ENCODE measurements at places on chromosomes 16 and 17.

DNA sequence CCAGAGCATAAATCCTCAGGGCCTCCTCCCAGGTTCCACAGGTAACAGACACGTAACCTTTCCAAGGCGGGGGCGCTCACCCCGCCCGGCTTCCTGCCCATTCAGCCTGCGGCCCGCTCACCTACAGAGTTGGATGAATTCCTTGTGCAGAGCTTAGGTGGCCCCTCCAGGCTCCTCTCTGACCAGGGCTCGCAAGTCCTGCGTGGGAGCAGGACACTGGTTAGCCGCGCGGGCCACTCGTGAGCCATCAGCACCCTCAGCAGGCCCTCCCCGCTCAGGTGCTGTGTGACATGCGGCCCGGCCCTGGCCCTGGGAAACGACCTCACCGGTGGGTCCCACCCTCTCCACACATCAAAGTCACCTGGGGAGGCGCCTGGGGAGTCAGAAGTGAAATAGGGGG is 528 bp downstream of the TERB1 start:
- DNase-seq = no peak

DNA sequence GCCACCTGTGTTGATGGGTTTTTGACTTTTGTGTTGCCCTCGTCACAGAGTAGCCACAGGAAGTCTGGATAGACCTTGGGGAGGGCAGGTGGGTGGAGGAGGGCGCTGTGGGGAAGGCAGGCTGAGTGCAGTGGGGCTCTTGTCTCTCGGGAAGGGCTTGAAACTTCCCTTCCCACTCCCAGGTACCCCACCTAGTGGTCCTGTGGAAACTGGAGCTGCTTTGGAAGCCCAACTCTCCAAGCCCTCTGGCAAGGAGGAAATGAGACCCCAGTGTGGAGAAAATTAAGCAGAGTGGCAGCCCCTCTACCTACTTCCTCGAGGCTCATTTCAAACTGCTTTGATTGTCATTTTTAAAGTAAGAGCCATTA is 9.2 kb downstream of the CA5A start:
- no peak for DNase-seq

DNA sequence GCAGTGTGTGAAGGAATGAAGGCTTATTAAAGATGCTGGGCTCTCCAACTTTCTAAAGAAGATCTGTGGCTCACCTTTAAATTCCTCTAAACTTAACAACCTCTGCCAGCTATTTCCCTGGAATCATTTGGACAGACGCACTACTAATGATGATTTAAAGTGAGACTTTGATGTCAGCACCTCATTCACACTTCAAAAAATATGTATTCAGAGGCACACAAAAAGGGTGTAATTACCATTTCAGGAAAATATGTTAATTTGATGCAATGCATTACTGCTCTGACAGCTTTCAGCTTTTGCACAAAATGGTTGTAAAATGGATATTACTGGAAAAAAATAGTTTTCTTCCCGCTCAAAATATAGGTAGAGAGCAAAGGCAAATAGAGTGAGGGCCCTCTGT is 423.9 kb upstream of the ASIC2 start:
- no peak for DNase-seq

DNA sequence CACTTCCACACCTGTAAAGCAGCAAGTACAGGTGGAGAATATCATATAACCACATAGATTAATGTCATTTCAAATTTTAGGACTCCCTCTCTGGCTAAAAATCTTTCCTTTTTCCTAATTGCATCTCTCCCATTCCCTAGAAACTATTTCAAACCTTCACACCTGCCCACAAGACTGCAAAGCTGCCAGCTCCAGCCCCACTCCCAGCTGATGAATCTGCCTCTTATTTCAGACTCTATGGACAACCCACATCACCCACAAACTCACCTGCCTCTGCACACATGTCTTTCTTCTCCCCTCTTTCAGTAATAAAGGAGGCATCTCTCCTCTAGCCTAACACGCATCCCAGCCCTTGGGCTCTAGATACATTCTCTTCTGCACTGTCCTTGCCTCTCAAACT is 315.1 kb downstream of the GRIN2A start:
- no peak for DNase-seq

DNA sequence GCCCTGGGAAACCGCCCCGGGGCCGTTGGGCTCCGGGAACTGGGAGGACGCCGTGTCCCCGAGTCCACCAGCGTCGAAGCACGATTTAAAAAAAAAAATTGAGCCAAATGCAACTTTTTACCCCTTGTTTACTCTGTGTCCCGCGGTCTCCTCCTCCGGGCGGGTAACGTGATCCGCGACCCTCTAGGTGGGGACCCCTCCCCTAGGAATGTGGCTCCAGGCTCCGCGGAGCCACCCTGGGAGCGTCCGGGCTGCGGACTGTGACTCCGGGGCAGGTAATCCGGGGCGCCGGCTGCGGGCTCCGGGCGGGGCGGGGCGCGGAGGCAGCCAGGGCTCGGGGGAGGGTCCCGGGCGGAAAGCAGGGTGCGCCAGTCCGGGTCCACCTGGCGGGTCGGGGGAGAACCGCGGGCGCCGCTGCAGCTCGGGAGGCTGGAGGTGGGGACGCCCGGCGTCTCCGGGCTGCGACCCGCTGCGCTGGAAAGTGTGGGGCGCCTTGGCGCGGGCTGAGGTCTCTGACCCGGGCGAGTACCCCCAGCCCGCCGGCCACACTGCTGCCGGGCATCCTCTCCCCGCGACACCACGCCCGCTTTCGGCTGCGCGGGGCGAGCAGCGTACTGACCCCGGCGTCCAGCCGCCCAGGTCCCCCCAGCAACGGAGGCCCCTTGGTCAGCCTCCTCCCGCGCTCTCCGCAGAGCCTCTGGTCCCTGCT is 852 bp upstream of the HELZ start:
- no peak for DNase-seq

GRCh38 chr16:58157951-58158540 is 28.9 kb upstream of the CFAP20 start:
- no peak for DNase-seq

DNA sequence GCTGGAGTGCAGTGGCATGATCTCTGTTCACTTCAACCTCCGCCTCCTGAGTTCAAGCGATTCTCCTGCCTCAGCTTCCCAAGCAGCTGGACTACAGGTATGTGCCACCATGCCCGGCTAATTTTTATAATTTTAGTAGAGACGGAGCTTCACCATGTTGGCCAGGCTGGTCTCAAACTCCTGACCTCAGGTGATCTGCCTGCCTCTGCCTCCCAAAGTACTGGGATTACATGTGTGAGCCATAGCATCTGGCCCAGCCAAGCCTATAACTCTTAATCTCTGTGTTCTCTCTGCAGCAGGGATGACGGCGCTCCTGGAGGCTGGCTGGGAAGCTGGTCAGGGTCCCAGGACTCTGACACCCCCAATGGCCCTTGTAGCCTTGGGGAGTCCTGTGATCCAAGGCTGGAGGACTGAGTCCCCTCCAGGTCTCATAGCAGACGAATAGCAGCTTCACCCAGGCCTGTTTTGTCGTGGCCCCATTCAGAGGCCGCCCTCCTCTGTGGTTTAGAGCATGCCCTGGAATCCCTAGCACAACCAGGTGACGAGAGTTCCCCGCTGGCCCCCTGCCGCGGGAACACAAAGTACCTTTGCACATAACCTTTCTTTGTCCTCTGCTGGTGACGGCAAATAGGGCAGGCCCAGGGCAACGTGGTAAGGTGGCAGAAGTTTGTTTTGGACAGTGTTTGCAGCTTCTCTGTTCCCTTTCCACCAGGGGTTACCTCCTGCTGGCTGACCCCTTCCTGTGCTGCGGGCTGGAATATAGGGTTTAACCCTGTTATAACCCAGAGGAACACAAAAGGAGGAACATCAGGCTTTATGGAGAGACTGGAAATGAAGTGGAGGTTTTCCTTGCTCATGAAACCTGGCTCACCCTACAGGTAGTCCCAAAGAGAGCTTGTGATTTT is 43.0 kb upstream of the TOB1 start:
- no peak for DNase-seq

DNA sequence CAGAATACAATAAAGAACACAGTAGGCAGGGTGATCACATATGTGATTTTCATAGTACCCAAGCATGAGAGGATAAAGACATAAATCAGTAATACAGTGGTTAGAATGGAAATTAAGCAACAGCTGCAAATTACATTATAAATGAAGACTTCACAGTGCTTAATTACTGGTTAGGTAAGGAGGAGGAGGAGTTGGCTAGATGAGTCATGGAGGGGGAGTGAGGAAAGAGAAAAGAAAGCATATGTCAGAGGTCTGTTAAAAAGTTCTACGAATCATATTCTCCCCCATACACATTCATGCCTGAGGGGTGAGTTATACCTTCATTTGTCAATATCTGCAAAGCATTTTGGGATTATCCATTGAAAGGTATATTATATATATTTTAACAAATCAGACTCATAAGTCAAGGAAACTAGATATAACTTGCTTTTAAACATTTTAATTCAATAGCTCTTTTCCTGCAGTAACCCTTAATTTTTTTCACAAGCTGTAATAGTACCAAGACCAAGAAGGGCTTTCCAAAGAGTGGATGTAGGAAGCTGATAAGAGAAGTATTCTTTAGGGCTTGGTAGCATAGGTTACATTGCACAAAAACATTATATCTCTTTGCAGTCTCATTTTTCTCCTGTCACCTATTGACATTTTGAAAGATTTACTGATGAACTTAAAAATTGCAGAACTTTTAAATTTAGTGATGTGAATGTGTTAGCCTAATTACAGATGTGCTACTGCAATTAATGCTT is 99.3 kb downstream of the STXBP4 start:
- DNase-seq = no peak

DNA sequence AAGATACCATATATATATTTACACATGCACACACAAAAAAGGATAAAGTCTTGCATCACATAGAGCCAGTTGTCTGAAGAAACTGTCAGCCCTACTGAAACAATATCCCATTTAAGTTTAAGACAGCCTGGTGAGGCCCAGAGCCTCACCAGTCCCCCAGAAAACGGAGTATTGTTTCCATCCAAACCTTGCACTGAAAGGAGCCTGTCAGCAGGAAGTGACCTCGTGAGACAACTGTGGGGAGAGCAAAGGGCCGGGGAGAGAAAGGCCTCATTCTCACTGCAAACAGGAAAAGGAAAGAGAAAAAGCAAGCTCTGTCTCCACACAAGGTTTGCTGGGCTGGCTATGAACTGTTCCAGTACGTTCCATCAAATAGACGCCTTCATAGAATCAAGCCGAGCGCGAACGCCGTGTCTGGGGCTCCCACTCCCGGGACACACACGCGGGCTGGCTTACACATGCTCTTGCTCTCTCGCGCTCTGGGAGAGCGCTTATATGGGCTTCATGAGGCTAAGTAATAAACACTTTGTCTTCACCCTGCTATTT is 44.4 kb upstream of the ZFHX3 start:
- no peak for DNase-seq

GRCh38 chr17:29238133-29238850 is 8.4 kb upstream of the CRYBA1 start:
- DNase-seq = no peak

GRCh38 chr16:51144203-51144602 is 6.9 kb downstream of the SALL1 start:
- no peak for DNase-seq

DNA sequence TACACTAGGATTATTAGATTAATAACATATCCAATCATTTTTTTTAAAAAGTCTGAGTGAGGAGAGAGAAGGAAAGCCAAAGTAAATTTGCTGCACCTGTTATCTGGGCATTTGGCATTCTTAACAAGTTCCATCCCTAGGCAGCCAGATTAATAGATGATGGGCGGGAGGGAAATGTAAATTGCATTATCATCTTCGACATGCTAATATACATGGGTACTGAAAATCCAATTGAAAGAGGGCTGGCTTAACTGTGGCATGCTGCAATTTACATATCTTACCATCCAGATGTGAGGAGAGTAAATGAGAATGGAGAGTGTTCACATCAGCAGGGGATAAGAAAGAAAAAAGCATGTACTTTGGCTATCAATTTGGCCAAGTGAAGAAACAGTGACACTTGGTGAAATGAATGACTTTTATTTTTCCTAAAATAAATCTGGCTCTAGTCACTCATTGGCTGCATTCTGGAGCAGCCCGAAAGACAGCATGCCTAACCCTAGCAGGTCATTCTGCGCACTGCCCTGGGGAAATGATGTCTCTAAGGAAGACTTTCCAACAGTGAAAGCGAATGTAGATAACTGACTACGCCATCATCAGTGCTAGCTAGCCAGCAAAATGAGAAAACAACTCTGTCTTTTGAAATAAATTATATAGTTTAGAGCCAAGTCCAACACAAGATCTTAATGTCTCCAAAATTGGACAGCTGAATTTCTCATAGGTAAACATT is 57.9 kb downstream of the HYDIN start:
- DNase-seq = no peak

GRCh38 chr17:63785556-63785955 is 11.6 kb downstream of the DDX42 start:
- no peak for DNase-seq

DNA sequence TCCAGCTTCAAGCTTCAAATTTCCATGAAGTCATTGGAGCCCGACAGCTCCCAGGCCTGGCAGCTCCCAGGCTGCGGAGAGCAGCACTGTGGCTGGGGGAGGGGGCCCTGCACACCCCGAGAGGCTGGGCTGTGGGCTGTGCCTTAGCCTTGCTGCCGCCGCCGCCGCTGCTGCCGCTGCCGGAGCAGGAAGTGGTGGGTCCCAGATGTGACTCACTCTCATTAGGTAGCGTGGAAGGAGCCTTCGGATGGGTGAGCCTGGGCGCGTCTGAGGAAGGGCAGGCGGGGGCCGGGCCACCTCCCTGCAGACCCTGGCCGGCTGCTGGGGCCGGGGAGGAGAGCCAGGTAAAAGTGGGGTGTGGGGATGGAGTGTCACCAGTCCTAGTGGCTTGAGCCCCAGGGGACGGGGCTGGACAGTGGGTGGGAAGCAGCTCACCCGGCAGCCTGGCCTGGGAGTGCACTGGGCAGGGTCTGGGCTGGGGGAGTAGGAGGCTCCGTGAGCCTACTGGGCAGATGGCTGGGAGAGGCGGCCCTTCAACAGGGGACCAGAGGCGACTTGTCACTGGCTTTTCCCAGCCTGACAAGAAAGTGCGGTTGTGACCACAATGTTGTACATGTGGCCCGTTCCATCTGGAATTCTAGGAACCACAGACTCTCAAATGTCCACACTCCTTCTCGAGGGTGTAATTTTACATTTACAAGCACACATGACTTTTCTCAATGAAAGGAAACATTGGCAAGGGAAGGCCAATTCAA is at the start of gene ADCY7:
Gene ADCY7, plus strand, starts transcription at position 215 of the 755 bp plus-strand sequence. CDS start 21,629 bp downstream, outside the sequence.
- no peak for DNase-seq

DNA sequence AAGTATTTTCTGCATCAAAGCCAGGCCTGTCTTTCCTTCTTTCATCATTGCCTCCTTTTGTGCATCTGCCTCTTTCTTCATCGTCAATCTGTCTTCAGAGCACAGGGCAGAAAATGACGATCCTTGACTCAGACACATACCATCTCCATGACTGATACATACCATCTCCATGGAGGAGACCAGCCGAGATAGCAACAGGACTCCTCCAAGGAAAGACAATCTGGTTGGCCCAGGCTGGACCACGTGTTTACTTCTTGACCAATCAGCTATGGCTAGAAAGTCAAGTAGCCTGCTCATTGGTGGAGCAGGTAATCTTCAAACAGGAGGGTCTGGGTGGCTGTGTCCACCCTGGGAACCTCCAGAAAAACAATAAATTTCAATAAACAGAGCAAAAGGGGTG is 164.6 kb downstream of the CPPED1 start:
- DNase-seq = no peak

Measured in cerebellar nuclear complex (tissue), 1 donor.